Parietal lobe (tissue), 2 donors: ENCODE measurements at places on chromosomes 11 and 22. TPM values are rescaled to one million over a fixed set of nuclear protein-coding genes. Genes with fewer than 3 reads are reported as not detected.

The GDPD4 gene
- not detected for total RNA-seq

The PAMR1 gene
- total RNA-seq, result 0.94 TPM

The OR8D4 gene
- total RNA-seq, result not detected

The NPAS4 gene
- 2.2 TPM for total RNA-seq

The TBRG1 gene
- total RNA-seq, result 50.1 TPM
